ELR (cell line): ENCODE measurements at places on chromosomes 12 and 14.

GRCh38 chr12:39230086-39230485 lies 212.8 kb downstream of the KIF21A start:
- no peak for DNase-seq

- no peak for DNase-seq
Measured at GRCh38 chr12:76272287-76272686, 75.9 kb downstream of the BBS10 start.

DNA sequence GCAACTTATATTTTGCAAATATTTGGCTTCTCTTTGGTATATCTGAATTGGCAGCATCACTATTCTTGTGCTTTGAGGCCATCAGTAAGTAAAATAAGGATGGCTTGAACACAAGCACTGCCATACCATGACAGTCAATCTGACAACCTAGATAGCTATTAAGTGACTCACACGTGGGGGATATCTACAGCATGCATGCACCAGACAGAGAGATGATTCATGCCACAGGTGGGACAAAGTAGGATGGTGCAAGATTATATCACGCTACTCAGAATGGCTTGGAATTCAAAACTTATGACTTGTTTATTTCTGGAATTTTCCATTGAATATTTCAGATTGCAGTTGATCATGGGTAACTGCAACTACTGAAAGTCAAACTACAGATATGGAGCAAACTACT lies 675.6 kb upstream of the MDGA2 start:
- DNase-seq = peak; percentile 0

GRCh38 chr14:20365928-20366327 lies 22.5 kb downstream of the PARP2 start:
- DNase-seq = no peak
